ENCODE measurements at places on chromosomes 6 and 20.

- no peak for DNase-seq
Observed at GRCh38 chr20:10741060-10741459, 67.3 kb upstream of the JAG1 start.

- DNase-seq = no peak
Observed at GRCh38 chr6:54191461-54191860, 80.2 kb downstream of the MLIP start.

GRCh38 chr20:23151008-23151703, 65.0 kb upstream of the CD93 start:
- no peak for DNase-seq

- no peak for DNase-seq
Observed at GRCh38 chr6:37840940-37841300, 21.4 kb downstream of the ZFAND3 start.

DNA sequence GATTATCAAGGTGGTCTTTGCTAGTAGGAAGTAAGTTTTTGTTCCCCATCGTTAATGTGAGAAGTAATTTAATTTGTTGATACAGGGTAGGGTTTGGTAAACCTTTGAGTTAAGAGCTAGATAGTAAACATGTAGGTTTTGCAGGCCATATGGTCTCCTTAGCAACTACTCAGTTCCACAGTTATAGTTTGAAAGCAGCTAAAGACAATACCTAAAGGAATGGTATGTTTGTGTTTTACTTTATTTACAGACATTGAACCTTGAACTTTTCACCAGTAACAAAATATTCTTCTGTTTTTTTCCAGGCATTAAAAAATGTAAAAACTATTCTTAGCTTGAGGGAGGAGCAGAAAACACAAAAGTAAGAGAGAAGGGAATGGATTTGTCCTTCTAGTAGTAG, 1.7 kb downstream of the CAP2 start:
- DNase-seq = no peak

DNA sequence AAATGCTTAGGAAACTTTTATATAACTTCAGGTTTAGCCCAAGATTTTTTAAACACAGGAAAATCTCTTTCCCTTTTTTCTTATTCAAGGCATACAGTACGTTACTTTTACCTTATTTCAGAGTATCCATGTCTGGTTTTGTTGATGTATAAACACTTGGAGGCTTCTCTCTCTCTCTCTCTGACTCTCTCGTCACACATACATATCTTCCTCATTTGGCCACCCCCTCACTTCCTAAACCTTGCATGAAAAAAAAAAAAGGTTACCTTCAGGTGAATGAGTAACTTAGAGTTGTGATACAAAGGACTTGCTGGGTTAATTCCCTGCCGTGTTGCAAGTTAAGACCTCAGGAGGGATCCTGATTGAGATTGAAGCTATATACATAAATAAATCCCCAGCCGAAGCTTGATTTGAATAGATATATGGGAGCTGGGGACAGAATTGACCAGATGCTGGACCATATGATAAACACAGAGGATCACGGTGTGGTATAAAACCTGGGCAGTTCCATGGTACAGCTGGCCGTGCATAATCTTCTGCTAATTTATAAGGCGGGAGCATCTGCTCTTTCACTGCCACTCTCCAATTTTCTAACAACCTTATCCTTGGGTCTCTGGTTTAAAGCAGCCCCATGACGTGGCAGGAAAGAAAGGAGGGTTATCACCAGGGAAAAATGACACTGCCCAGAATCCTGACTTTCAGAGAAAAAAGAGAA, 55.1 kb upstream of the IL20RA start:
- DNase-seq = no peak

GRCh38 chr6:146594495-146594894, 4.3 kb upstream of the ADGB start:
- no peak for DNase-seq

- no peak for DNase-seq
Observed at GRCh38 chr20:35191419-35192117, 19.7 kb downstream of the PROCR start.
